ENCODE measurements at places on chromosomes 3 and 15.

DNA sequence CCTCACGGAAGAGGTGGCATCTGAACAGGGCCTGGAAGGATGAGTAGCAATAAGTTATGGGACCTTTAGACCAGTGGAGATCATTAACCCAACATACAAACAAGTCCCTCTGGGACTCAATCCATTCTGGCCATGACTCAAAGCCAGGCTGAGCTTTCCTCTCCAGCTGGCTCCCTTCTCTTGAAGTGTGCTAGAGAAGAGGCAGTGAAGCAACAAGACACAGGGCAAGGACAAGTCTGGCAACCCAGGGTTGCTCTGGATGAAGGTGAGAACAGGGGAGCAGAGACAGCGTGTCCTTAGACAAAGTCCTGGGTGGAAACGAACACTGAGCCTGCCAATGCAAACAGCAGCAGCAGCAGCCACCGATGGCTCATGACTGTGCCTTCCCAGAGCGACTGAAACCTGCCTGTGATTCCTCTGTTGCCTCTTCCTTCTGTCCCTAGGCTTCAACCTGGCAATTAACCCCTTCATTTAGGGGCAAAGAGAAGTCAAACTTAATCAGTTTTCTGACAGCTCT lies 86.8 kb downstream of the BDH1 start:
- peak; percentile 46 for DNase-seq

- peak; percentile 78 for DNase-seq
These were observed 47.2 kb upstream of the MME start for GRCh38 chr3:155032918-155033317.

DNA sequence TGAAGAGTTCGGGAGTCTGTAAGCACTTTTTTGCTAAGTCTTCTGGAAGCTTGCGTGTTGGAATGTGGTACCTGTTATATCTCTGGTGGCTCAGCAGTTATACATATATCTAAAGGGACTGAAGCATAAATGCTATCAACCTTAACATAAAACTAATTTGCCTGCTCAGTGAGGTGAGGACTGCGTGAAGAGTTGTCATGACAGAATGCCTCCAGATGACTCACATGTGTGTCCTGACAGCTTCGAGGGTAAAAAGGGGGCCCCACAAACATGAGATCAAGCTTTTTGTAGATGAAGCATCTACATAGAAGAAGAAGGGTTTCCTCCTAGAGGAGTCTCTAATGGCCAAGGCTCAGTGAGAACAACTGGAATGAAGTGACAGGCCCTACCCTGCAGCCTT lies 88.8 kb upstream of the C3orf80 start:
- DNase-seq: no peak

- DNase-seq: no peak
These were observed 113.4 kb downstream of the CCNL1 start for GRCh38 chr3:157046520-157046919.

- DNase-seq: peak; percentile 14
These were observed 991.1 kb downstream of the GBE1 start for GRCh38 chr3:80770106-80771074.

DNA sequence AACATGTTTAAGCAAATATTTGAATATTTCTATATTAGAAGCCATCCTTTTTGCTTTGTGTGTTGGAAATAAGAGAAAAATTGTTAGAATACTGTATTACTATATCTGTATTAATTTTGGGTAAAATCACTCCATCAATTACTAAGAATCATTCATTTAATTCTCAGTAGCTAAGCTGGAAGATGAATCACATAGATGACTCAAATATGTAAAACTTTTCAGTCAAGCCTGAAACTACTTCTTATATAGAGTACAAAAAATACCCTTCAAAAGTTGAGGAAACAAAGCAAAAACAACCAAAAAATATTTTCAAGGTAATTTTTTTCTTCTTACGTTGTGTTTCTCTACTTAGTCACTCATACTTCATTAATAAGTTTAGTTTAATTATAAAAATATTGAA lies 205.7 kb upstream of the ROBO1 start:
- DNase-seq: no peak
